ENCODE measurements at places on chromosomes 16 and 17. TPM values are rescaled to one million over a fixed set of nuclear protein-coding genes. Genes with fewer than 3 reads are reported as not detected.

DNA sequence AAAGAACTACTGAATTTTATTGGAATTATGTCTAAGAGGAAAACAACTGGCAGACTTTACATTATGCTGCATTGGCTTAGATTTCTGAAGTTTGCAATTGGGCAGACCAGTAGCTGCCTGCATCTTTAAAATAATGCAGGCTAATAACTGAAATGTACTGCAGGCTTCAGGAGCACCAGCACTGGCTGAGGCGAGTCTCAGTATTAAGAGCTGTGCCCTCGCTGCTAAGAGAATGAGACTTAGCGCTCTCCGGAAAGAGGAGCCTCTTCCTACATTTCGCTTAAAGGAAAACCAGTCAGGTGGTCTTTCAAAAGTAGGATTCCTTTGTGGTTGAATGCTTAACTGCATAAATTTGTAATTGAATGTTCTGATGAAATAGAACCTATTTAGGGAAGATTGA is 885 bp downstream of the CNTNAP4 start:
- DNase-seq: no peak

- no peak for DNase-seq
These were observed 1.0 kb downstream of the MSI2 start for GRCh38 chr17:57257195-57257894.

USH1G gene
- total RNA-seq: 1.4 TPM

HEATR9 gene
- total RNA-seq: 0.21 TPM

- DNase-seq: no peak
These were observed 221.2 kb downstream of the CDH13 start for GRCh38 chr16:82848013-82848412.

DNA sequence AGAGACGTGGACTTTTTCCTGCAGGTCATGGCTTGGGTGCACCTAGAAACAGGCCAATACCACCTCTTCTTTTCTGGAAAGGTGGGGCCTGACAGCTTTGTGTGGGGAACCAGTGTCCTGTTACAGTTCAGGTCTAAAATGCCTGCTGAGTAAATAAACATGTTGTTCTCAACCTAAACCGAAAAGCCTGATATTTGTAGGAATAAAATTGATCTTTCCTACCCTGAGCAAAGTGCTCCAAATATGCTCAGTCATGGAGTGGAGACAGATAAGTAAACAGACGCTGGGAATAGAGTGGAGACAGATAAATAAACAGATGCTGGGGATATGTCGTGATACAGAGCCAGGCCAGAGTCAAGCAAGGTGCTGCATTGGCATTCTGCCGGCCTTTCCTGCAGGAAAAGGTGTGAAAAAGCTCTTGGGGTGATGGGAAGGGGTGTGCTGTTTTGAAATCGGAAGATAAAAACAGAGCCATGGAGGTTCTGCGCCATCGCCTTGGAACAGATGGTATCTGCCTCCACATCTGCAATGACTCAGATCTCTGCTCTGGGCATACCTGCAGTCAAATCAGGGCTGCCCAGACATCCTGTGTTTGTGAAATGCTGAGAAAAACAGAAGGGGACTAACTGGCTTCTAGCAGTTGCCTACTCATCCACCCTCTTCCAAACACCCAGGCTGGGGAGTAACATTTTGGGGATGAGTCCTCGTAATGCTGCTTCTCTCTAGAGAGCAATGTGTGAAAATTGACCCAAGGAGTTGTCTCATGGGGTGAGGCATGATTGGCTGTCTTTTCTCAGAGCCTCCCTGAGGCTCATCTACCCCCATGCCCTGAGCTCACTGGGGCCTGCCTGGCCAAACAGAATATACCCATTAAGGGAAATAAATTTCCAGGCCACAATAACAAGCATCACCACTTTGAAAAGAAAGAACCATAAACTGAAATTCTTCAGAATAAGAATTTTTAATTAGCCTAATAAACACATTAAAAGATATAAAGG is 16.8 kb upstream of the TRPV2 start:
- DNase-seq: no peak

Data from ureter (tissue), 1 donor.